ENCODE measurements at places on chromosomes 4 and X.

DNA sequence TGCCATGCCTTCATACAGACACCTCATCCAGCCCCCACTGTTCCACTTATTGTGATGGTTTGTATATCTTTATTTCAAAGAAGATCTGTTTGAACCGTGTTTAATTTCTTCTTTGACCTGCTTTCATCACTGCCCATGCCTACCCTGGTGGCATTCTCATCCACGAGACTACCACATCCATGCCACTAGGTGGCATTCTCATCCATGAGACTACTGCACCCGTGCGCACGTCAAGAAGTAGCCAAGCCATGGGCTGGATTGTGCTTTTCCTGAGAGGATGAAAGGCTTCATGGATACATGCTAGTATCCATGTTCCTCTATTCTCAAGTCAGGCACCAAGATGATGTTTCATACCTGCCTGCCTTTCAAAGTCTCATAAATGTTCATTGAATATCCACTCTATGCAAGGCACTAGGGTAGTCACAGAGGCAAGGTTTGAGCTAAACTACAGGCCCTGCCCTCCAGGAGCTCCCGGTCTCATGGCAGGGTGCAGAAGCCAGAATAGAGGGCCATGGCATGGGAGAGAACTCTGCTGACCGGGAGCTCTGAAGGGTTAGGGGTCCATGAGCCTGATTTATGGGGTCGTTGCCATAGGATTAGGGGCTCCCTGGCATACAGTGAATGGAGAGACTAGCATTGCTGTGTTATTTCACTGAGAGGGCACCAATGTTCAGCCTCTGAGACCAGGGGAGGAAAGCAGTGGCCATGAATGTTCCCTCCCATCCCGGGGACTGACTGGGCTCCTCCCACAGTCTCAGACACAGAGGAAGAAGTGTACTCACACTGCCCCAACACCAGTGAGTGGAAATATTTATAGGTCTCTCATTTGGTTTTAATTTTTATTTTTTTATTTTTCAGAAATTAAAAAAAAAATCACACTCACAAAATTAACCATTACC lies 24.8 kb upstream of the EOLA2 start:
- peak; percentile 6 for DNase-seq

- DNase-seq, result no peak
These were observed 136.8 kb downstream of the KLF8 start for GRCh38 chrX:56368962-56369361.

GRCh38 chr4:162959046-162959445 lies 207.6 kb downstream of the NAF1 start:
- no peak for DNase-seq

- no peak for DNase-seq
These were observed 45.1 kb upstream of the LAMP2 start for GRCh38 chrX:120514236-120514635.

GRCh38 chr4:173477016-173477415 lies 53.0 kb downstream of the HAND2 start:
- no peak for DNase-seq

- no peak for DNase-seq
These were observed 71.4 kb downstream of the RTL5 start for GRCh38 chrX:72060196-72060920.

DNA sequence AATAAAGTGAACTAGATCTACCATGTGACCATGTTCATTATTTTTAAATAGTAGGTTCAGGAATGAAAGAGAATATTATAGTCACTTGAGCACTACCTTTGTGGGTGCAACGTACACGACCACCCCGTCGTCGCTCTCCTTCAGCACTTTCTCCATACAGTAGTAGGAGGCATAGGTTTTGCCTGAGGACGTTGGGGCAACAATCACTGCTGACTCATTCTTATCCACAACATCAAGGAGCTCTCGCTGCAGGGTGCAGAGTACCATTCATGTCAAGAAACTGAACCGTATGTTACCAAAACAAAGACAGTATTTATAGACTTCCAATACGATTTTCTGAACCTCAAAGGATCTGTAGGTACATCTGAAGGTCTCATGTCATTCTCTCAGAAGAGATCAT lies 44.7 kb downstream of the DDX60 start:
- DNase-seq, result no peak

DNA sequence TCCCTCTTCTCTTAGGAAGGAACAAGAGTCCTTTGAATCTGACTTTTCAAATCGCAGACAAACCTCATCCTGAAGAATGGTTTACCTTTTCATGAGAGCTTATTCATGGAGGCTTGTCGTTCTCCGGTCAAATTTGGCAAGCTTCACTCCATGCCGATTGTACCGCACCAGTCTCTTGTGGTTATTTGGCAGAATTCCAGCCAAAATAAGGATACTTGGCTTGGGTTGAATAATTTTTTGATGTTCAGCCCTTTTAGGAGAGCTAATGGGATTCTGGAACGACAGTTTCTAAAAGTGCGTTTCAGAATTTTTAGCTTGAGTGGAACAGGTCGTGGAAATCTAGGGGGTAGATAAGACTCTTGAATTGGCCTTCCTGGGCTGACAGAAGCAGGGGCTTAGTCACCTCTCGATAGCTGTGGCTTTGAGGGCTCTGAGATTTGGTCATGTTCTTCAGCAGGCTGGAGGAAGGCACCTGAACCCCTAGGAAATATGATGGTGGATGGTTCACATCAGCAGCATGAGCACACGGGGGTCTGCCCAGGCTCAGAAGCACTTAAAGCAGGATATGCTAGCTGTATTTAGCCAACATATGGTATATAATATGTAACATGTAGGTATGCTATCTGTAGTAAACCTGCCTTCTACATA lies 1.5 kb downstream of the KLHL2 start:
- no peak for DNase-seq

DNA sequence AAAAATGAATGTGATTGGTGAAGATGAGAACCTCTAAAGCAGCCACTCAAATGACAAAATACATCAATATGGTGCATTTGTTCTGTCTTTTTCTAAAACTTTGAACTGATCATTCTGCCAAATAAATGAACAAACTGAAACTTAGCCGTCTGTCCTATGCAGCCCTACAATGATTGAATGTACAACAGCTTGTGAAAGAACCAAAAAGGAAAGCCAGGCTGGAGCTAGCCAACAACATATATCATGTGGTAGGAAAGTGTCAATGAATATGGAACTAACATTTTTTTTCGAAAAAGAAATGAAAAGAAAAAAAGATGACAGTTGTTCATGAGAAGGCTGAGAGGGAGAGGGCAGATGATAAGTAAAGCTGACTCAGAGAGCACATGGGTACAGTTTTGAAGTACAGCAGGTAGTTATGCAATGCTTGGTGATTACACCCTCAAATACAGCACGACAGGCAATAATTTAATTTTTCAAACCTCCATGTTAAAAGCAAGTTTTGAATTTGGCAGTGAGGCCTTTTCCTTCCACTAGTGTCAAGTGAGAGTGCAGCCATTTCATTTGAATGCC lies 21.2 kb upstream of the SLC7A11 start:
- no peak for DNase-seq

DNA sequence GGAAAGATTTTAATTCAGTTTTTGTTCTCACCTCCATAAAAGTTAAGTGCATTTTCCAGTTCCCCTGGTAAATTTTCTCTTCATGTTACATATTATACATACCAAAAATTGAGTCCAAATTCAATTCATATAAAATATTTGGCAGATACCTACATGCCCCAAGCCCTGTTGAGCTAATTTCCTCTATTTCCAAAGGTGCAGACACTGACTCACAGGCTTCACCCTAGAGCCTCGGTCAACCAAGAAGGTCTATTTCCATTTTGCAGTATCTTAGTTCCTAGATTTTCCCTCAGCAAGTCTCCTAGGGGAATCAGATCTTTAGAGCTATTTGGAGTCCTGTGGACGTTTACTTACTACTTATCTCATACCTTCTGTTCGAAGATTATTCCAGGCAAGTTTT lies 174.4 kb downstream of the TSPAN5 start:
- no peak for DNase-seq

- no peak for DNase-seq
These were observed 762 bp downstream of the PIGA start for GRCh38 chrX:15334561-15334960.

- peak; percentile 31 for DNase-seq
These were observed at the start of gene HSPA4L for GRCh38 chr4:127782275-127783025. HSPA4L (plus strand) TSS chr4:127782322; CDS start chr4:127782551, 229 bp downstream.

DNA sequence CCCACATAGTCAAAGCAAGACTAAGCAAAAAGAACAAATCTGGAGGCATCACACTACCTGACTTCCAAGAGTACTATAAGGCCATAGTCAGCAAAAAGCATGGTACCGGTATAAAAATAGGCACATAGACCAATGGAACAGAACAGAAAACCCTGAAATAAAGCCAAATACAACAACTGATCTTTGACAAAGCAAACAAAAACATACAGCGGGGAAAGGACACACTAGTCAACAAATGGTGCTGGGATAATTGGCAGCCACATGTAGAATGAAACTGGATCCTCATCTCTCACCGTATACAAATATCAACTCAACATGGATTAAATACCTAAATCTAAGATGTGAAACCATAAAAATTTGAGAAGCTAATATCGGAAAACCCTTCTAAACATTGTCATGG lies 819.3 kb upstream of the FRG1 start:
- no peak for DNase-seq

GRCh38 chr4:98480535-98480934 lies 177.9 kb downstream of the TSPAN5 start:
- DNase-seq, result no peak

- DNase-seq, result no peak
These were observed 123.8 kb upstream of the TEX13D start for GRCh38 chrX:124208660-124209059.

DNA sequence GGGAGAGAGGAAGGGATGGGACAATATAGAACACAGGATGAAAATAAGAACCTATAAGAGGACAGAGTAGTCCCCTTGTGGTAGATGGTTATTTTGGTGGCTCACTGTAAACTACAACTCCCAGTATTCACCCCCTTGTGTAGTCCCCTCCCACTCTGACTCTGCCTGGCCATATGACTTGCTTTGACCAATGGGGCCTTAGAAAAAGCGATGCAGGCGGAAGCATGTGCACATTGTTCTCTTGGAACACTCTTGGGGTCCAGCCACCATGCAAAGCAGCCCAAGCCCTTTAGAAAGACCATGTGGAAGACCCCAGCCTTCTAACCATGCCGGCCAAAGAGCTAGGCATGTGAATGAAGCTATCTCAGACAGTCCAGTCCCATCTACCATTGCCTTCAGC lies 415.0 kb downstream of the BCOR start:
- DNase-seq, result no peak

- no peak for DNase-seq
These were observed 311.7 kb upstream of the TAPT1 start for GRCh38 chr4:16537926-16538325.
